ENCODE measurements at places on chromosomes 12 and 14. TPM values are rescaled to one million over a fixed set of nuclear protein-coding genes. Genes with fewer than 3 reads are reported as not detected.

DNA sequence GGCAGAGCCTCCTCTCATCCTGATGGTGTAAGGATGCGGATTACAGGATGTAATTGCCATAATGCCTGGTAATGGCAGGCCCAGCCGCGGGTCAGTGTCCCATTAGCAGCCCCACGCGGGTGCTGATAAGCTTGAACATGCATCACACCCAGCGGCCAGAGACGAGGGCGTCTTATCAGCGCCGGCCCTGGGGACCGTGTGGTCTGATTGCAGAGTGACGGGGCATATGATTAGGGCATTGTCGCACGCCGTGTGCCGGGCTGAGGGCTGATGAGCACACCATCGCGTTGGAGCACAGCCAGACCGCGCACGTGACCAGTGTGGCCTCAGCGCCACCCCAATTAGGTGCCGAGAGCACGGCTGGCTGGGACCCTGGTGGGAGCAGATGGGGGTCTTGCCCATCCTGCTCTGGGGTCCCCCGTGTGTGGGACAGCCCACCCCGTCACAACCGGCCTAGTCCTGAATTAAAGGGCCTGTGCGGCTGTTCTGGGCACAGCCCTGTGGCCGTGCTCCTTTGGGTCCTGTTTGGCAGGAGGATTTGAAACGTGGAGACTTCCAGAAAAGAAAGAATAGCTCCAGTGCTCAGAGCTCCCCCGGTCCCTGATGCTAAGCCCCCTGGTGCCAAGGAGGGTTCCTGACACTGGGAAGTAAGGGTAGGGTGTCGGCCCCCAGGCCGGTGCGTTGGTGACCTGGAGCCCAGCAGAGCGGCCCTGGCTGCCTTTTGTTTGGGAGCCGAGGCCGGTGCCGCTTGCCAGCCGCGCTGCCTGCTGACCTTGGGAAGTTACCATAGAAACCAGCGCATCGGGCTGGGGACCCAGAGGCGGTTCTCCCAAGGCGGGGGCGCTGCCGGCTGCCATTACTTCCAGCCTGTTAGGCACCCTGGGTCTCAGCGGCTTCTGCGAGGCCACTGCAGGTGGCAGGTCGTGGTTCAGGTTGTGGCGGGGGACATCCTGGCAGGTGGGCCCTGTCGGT, 20.7 kb downstream of the KIF26A start:
- DNase-seq: no peak

PTHLH gene
- not detected for polyA plus RNA-seq

RIPK3 gene
- 56.7 TPM for polyA plus RNA-seq

GRCh38 chr12:107684990-107685359, 624 bp upstream of the PWP1 start:
- DNase-seq: no peak

GRCh38 chr12:117155278-117156060, 34.8 kb downstream of the FBXO21 start:
- DNase-seq: no peak

- no peak for DNase-seq
Observed at GRCh38 chr12:5262450-5262849, 169.5 kb upstream of the NTF3 start.

MYH6 gene
- not detected for polyA plus RNA-seq

RD3L gene
- not detected for polyA plus RNA-seq

GRCh38 chr12:80709811-80710726, 2.6 kb downstream of the MYF6 start:
- DNase-seq: no peak

- no peak for DNase-seq
Observed at GRCh38 chr12:53289891-53290290, 5.5 kb upstream of the PFDN5 start.

PRPH gene
- polyA plus RNA-seq: not detected

GPD1 gene
- polyA plus RNA-seq: not detected

SLC4A8 gene
- 5.4 TPM for polyA plus RNA-seq

DNA sequence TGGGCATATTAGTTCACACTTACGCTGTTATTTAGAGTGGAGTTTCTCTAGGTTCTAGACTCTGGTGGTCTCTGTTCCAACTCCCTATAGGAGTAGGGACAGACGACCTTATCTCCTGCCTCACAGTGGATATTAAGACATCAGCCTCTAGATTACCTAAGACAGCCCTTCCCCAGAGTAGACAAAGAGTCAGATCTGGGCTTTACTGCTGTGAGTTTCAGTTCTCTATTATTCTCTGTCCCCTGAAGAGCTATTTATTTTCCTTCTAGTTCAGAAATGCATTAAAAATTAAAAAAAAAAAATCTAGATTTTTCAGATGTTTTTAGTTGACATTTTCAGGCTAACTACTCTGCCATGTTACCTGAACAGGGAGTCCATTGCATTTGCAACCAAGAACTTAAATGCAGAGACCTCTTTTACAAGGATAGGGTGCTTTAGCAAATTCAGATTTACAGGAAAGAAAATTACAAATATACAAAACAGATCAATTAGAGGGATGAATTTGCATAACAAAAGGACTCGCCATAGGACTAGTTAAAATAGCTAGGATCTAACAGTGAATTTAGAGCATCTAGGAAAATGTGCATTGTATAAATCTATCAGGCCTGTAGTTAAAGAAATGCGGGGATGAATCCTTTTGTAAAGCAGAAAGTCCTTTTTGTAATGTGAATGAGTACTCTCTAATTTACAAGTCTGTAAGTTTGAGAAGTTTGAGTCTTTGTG, 381.4 kb downstream of the APAF1 start:
- DNase-seq: no peak

CACNB3 gene
- 4.8 TPM for polyA plus RNA-seq

- no peak for DNase-seq
Observed at GRCh38 chr12:18373181-18373580, 111.9 kb downstream of the PIK3C2G start.

SERPINA5 gene
- not detected for polyA plus RNA-seq

TMTC1 gene
- polyA plus RNA-seq: 0.57 TPM

DNA sequence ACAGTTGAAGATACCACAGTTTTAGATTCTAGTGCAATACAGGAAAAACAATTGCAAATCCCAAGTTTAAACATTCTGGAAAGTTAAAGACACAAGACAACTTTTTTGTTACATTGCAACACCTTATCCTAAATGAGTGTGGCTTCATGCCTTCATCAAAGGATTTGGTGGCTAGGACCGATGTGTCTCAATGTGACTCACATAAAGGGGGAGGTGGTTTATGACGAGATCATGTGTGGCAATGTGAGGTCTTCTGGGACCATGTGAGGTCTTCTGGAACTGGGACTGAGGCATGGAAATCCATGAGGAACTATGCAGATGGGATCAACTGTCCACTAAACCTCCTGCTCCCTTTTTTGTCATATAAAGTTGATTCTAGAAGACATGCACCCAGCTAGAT, 166.2 kb downstream of the PAX9 start:
- DNase-seq: no peak

Data from CD14-positive monocyte (primary cell).